Neural crest cell (in vitro differentiated cells): ENCODE measurements at places on chromosomes 4 and X. TPM values are rescaled to one million over a fixed set of nuclear protein-coding genes. Genes with fewer than 3 reads are reported as not detected.

GPC3 gene
- 29.4 and 30.4 TPM in 2 replicates for total RNA-seq

GRCh38 chr4:54229631-54230483 is 764 bp downstream of the PDGFRA start:
- H3K27ac ChIP-seq, result no peak overlapping the region
- H3K4me1 ChIP-seq, result peaks cover 51% of the 10 kb centered on the region
- DNase-seq, result no peak
- H3K4me3 ChIP-seq, result peak overlapping the region; percentile 88
- peaks cover 100% of the 10 kb centered on the region for H3K27me3 ChIP-seq

GRCh38 chr4:153785910-153786721 is 2.8 kb downstream of the SFRP2 start:
- H3K4me3 ChIP-seq, result peak overlapping the region; percentile 97
- peaks cover 23% of the 10 kb centered on the region for H3K27me3 ChIP-seq
- H3K27ac ChIP-seq, result no peak overlapping the region
- H3K4me1 ChIP-seq, result peaks cover 76% of the 10 kb centered on the region

- no peaks in the 10 kb centered on the region for H3K27me3 ChIP-seq
- no peak for DNase-seq
- H3K4me3 ChIP-seq, result no peak overlapping the region
- no peaks in the 10 kb centered on the region for H3K36me3 ChIP-seq
- H3K4me1 ChIP-seq, result no peaks in the 10 kb centered on the region
Observed at GRCh38 chr4:157838366-157838765, 334.5 kb downstream of the GASK1B start.

DCAF12L2 gene
- total RNA-seq, result 2.9 and 3.3 TPM in 2 replicates

- no peak overlapping the region for H3K4me3 ChIP-seq
- H3K36me3 ChIP-seq, result no peaks in the 10 kb centered on the region
- no peaks in the 10 kb centered on the region for H3K27me3 ChIP-seq
- H3K4me1 ChIP-seq, result no peaks in the 10 kb centered on the region
- DNase-seq, result no peak
Observed at GRCh38 chr4:33924239-33924638, 2320.1 kb downstream of the ARAP2 start.

PCDH11X gene
- total RNA-seq, result 1.9 TPM in 2 replicates

MAML3 gene
- total RNA-seq, result 21.8 and 22.2 TPM in 2 replicates

- H3K27ac ChIP-seq, result no peak overlapping the region
- no peaks in the 10 kb centered on the region for H3K36me3 ChIP-seq
- no peak for DNase-seq
- no peaks in the 10 kb centered on the region for H3K27me3 ChIP-seq
Observed at GRCh38 chr4:169068423-169068822, 58.4 kb upstream of the CBR4 start.

DNA sequence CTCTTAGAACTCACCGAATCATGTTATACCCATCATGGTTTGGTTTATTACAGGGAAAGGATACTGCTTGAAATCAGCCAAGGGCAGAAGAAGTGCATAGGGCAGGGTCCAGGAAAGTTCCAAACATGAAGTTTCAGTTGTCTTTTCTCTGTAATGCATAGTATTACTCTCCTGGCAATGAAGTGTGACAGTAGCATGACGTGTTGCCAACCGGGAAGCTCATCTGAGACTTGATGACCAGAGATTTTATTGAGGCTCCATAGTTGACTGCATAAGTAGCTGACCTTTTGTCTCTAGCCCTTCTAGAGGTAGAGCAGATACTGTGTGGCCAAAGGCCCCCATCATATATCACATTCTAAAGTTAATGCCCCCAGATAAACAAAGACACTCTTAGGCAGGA is 72.1 kb downstream of the BEND4 start:
- H3K27me3 ChIP-seq, result no peaks in the 10 kb centered on the region
- no peaks in the 10 kb centered on the region for H3K4me1 ChIP-seq
- H3K27ac ChIP-seq, result no peak overlapping the region
- H3K4me3 ChIP-seq, result no peak overlapping the region

DNA sequence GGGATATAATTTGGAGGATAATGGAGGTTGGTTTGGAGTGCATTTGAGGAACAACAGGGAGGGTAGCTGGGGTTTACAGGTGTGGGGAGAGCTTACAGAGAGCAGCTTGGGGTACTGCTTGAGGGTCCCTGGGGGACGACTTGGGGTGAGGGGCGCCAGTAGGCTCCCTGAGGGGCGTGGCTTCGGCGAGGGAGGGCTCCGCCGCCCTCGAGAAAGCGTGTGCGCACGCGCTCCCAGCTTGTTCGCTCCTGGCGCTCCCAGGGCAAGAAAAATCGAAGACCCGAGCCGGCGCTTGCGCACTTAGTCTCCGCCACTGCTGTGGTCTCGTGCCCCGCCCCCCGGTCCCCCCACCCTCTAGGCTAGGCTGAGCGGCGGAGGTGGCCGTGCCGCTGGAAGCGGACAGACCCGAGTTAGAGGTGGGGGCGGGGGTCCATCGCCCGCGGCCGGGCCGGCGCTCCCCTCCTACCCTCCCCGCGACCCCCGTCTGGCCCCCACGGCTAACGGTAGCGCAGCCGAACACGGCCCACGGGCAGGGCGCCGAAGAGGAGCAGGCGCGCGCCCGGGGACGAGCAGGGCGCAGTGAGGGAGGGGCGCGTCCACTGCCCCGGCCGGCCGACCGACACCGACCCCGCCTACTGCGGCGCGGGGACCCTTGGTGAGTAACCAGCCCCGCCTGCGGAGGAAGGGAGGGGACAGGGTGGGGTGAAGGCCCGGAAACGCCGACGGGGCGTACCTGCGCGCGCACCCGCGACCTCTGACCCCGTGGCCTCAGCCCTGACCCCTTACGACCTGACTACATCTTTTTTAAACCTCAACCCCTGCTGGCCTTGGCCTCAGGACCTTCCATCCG is 5.4 kb upstream of the CCDC120 start:
- H3K27ac ChIP-seq, result peak overlapping the region; percentile 43
- H3K27me3 ChIP-seq, result peaks cover 2% of the 10 kb centered on the region
- H3K4me1 ChIP-seq, result peaks cover 27% of the 10 kb centered on the region

DNA sequence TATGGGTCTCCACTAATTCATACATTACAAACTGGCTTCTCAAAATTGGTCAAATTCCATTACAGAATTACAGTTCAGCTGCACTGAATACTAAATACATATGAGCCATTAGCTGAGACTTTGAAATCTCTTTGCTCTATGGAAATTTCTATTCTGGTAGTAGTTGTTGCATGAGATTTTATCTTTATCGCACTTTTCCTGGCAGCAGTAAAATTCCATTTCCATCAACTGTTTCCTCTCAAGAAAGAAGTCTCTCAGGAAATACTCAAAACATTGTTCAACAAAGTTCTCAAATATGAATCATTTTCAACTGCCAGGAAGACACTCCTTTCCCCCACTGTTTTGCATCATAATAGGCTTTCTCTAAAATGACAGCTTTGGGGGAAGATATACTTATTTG is 51.3 kb downstream of the ATP11C start:
- no peak overlapping the region for H3K27ac ChIP-seq
- no peak overlapping the region for H3K4me3 ChIP-seq
- peaks cover 7% of the 10 kb centered on the region for H3K36me3 ChIP-seq
- DNase-seq, result no peak
- no peaks in the 10 kb centered on the region for H3K4me1 ChIP-seq

DNA sequence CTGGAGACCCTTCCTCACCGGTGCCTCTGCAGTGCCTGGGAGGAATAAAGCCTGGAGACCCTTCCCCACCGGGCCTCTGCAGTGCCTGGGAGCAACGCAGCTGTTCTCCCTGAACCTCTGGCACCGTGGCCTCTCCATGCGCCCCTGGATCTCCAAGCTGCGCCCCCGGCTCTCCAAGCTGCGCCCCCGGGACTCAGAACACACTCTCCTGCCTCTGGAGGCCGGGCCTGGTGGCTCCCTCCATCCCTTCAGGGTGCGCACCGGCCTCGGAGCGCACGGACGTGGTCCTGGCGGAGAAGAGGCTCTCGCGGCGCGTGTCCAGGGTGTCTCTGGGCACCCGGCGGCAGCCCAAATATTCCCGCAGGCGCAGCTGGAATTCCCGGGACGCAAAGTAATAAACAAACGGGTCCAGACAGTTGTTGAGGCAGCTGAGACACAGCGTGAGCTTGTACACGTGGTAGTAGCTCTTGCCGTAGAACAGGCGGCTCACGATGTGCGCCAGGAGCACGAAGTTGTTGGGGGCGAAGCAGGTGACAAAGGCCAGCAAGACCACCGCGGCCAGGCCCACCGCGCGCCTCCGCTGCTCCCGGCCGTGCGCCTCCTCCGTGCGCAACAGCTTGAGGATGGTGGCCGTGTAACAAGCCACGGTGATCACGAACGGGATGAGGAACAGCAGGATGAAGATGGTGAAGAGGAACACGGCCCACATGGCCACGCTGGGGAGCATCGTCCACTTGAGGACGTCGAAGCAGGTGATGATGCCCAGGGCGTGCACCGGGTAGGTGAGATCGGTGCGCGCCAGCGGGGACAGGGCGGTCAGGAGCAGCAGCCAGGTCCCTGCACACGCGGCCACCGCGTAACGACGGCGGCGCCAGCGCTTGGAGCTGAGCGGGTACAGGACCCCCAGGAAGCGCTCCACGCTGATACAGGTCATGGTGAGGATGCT is 12.8 kb upstream of the ASMTL start:
- peaks cover 16% of the 10 kb centered on the region for H3K27me3 ChIP-seq
- H3K27ac ChIP-seq, result no peak overlapping the region
- H3K36me3 ChIP-seq, result no peaks in the 10 kb centered on the region
- no peak overlapping the region for H3K4me3 ChIP-seq
- DNase-seq, result no peak
